Kidney epithelial cell (primary cell): ENCODE measurements at places on chromosomes 3 and 15. TPM values are rescaled to one million over a fixed set of nuclear protein-coding genes. Genes with fewer than 3 reads are reported as not detected.

DNA sequence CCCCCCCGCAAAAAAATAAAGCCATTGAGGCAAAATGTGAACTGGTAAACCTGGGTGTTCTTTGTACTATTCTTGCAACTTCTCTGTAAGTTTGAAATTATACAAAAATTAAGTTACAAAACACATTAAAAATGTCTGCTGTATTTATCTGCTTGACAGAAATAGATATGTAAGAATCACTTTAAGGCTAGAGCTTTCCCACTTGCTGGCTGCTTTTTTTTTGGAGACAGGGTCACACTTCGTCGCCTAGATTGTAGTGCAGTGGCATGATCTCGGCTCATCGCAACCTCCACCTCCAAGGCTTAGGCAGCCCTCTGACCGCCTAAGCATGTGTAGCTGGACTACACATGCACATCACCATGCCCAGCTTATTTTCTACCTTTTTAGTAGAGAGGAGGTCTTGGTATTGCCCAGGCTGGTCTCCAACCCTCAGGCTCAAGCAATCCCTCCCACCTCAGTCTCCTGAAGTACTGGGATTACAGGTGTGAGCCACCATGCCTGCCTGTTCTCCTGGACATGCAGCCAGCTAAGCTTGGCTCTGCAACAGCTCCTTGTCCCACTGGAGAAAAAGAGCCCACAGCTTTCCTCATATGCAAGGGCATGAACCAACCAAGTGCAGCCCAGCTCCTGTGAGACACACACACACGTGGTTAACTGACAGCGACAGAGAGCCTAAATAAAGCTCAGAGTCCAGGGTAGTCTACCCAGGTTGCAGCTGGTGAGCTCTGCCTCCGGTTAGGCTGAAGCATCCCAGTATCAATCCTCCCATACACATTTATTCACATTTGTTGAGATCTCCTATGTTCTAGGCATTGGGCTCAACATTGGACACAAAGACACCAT, 4.5 kb downstream of the RPS17 start:
- DNase-seq: no peak

- peak; percentile 58 for DNase-seq
These were observed 97.0 kb upstream of the NMNAT3 start for GRCh38 chr3:139774560-139775302.

GRCh38 chr3:149723781-149724180, 28.5 kb downstream of the COMMD2 start:
- no peak for DNase-seq

The TGM4 gene
- not detected in 2 replicates for total RNA-seq

The SLC28A2 gene
- total RNA-seq: not detected in 2 replicates
